ENCODE measurements at places on chromosomes 4 and X.

DNA sequence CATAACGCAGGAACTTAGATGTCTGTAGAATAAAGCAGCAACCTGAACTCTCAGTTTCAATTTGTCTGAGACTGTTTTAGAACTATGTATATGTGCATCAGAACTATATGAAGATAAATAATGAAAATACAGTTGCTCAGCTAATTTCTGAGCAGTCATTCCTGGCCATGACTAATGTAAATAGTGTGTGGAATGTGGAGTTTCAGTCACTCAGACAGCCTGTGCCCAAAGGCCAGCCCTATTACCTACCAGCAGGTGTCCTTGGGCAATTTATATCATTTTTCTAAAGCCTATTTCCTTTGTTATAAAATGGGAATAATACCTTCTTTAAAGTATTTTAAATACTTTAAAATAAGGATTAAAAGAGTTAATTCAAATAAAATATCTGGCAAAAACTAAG is 56.0 kb upstream of the RELL1 start:
- DNase-seq: no peak

DNA sequence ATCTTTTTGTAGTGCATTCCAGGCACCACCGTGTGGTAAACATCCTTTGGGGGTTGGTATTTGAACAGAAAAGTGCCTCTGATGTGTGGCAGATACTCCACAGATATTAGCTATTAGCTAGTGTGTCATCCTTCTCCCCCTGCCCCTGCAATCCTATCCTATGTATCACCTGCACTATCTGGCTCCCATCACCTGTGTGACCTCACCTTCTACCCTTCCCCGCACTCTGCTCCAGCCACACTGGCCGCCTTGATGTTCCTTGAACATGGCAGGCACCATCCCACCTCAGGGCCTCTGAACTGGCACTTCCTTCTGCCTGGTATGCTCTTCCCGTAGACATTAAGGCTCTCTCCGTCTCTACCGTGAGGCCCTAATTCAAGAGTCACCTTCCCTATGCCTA is 3.7 kb downstream of the ELK1 start:
- no peak for DNase-seq

GRCh38 chr4:165721815-165722214 is 151.2 kb upstream of the TLL1 start:
- no peak for DNase-seq

DNA sequence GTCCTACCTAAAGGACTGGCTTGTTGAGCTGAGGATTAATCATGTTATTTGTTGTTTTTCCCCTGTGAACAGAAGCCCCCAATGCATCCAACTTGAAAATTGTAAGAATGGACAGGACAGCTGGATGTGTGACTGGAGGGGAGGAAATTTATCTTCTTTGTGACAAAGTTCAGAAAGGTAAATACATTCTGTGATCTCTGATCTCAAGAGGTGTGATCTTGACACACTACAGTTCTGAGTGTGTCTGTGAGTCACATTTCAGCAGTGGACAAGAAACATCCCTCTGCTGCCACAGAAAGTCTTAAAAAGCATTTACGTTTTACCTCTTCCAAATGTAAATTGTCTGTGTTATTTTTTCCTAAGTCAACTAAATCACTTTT is 79.3 kb downstream of the NFKB1 start:
- no peak for DNase-seq

GRCh38 chr4:81509191-81509590 is 37.5 kb upstream of the RASGEF1B start:
- no peak for DNase-seq

- no peak for DNase-seq
Observed at GRCh38 chrX:71128166-71128833, 9.9 kb downstream of the MED12 start.

- DNase-seq: peak; percentile 41
Observed at GRCh38 chrX:100994352-100995281, 25.1 kb downstream of the ARL13A start.

DNA sequence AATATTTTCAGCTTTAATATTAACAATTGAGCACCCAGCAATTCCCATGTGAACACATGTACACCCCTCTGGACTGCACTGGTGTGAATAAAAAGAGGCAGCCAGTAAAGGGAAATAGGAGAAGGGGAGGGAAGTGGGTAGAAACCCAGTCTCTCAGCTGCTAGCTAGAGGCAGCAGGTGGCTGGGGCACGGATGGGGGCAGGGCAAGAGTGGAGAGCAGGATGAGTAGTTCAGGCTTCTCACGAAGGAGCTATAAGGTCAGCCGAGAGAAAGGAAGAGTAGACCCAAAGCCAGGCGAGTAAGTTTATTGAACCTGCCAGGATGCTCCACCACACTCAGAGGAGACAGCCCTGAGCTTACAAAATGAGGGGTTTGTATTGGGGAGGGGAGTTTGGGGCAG is 184.8 kb upstream of the MTMR8 start:
- DNase-seq: peak; percentile 69

- DNase-seq: no peak
Observed at GRCh38 chr4:106775636-106776035, 260.5 kb downstream of the DKK2 start.

DNA sequence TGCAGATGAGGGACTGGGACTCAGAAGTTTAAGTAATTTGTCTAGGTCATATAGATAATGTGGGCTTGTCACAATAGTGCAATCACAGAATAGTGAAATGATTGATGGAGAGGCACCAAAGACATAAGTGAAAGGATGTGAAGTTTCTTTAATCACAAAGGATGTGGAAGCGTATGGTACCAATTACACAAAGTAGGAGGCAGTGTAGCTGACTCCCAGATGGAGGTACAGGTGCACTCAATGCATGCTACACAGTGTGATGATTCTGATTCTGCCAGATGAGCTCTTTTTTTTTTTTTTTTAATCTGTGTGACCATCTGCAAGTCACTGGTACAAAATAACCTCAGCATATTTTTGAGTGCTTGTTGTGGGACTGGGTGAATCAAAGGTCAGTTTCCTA is 411.3 kb downstream of the SPRY1 start:
- DNase-seq: no peak

- DNase-seq: peak; percentile 90
Observed at GRCh38 chr4:95129821-95130311, 372.1 kb downstream of the BMPR1B start.

GRCh38 chr4:101921370-101921769 is 130.8 kb downstream of the BANK1 start:
- no peak for DNase-seq

GRCh38 chr4:174210952-174211490 is 72.4 kb downstream of the FBXO8 start:
- no peak for DNase-seq

GRCh38 chr4:26741491-26741871 is 119.2 kb upstream of the STIM2 start:
- no peak for DNase-seq

DNA sequence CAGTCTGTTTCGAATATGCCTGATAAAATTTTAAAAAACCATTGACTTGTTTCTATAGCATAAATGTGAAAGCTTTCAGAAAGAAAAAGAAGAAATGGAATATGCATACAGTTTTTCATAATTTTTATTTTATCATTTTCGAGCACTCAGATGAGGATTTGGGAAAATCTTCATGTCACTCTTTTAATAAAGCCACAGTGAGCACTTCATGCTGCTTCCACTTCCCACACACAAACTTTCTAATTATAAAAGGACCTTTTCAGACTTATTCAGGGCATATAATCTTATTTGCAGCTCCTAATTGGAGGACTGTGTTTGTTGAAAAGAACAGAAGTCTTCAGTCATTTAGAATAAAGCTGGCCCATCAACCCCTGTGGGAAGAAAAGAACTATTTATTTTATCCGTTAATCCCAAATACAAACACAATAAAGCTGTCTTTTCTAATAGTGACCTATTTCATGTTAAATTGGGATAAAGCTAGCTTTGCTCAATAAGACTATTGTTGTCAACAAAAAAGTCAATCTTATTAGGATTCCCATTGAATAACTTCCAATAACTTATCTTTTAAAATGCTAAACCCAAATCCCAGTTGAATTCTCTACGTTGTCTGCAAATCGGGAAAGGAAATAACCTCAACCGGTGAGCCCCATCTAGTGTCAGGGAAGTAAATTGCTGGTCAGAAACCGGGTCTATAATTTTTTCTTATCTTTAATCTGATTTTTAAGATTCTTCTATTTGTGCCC is 211.5 kb downstream of the PDGFRA start:
- peak; percentile 78 for DNase-seq

GRCh38 chrX:45186643-45187026 is 14.0 kb downstream of the DIPK2B start:
- DNase-seq: no peak

- no peak for DNase-seq
Observed at GRCh38 chr4:76199664-76200211, 13.9 kb downstream of the SCARB2 start.

DNA sequence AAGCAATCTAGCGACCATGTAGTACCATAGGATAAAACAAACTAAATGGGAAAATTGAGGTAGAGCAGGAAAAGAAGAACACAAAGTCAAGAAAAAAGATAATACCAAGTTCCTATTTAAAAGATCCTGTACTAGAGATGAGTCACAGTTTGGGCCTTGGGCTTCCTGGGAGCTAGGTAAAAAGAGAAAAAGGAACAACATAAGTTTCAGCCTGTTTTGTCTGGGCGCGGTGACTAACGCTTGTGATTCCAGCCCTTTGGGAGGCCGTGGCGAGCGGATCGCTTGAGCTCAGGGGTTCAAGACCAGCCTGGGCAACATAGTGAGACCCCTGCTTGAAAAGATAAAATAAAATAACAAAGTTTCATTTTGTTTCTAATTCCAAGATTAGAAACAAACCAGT is 14.0 kb upstream of the TMEM156 start:
- peak; percentile 47 for DNase-seq

DNA sequence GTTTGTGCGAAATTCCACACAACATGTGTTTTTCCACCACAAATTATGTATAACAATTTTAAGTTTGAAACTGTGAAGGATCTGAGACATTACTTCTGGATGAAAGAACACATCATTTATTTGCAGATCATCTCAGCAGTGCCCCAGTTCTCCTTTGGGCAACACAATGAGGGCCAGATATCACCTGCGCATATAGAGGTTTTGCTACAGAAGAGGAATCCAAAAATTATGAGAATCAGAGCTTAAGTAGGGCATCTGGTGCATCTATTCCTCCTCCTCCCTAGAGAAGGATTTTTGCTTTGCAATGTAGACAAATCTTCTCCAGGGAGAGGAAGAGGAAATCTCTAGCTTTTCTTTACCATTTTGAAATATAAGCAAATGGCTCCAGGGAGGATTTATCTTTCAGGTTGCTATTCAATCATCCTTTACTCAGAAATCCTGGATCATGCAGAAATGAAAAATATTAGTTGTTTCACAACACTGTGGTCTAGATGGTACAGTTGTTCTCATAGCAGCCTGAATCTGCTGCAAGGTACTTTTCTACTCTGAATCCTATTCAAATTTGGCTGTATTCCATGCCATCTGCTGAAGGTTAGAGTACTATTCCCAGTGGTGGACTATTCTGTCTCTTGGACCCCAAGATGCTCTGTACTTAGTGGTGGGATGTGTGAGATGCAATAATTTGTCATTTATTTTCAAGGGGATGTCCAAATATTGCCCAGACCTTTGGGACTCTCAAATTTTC is 132.1 kb downstream of the SNCA start:
- no peak for DNase-seq

DNA sequence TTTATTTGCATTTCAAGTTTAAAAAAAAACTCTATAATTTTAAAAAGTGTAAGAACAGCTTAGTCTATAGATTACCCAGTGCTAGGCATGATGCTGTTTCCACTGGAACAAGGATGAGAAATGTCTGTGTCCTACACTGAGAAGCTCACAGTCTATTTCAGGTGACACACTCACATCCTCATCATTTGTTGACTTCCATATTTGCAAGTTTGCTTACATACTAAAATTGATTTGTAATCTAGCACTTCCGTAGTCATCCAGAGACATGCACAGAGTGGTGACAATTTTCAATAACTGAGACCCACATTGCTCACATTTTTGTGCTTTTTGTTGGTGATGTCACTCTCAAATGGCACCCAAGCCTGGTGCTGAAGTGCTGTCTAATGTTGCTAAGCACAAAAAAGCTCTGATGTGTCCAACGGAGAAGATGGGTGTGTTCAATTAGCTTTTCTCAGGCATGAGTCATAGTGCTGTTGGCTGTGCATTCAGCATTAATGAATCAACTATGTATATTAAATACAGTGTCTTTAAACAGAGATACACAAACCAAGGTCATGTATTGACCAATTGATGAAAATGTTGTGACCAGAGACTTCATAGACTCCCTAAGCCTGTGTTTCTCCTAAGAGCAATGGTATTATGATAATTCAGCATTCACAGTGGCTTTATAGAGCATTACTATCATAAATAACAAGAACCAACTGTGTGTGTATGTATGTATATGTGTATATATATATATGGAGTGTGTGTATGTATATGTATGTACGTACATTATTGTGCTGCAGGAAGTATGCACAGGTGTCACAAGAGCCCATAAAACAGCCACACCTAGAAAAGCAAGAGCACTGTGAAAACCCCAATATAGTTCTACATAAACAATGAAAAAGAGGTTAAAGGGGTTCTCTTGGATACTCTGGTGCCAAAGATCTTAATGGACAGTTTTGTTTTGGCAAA is 31.2 kb upstream of the VCX3B start:
- DNase-seq: no peak

GRCh38 chrX:39921838-39922237 is 175.9 kb downstream of the BCOR start:
- no peak for DNase-seq

DNA sequence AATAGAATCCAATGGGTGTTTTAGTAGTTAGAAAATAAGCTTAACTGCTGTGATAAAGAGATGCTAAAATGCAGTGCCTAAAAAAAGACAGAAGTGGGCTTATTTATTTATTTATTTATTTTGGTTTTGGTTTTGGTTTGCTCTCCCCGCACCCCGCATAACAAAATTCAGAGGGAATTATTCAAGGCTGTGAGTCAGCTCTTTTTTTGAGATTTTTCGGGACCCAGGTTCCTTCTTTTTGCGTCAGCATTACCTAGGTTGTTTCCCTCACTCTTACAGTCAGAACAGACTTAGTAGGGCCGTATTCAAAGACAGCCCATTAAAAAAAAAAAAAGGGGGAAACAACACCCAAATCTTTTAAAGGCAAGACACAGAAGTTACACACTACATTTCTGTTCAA is 1495.5 kb upstream of the ADGRL3 start:
- peak; percentile 82 for DNase-seq

GRCh38 chrX:19595043-19595677 is 79.9 kb upstream of the MAP3K15 start:
- DNase-seq: no peak

GRCh38 chrX:38803243-38803587 is 2.0 kb downstream of the MID1IP1 start:
- no peak for DNase-seq

DNA sequence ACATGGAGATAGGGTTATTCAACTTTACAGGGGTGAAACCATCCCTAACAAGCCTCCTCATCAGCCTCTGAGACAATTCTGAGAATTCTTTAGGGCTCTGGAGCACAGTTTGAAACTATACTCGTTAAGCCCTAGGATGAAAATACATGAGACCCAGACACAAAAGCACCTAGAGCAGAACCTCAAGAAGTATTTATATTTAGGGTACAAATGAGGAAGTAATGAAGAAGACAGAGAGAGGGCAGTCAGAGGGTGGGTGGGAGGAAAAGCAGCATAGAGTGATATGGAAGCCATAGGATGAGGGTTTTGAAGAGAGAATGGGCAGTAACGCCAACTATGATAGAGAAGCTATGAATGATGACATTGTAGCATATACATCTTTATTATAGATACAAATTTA is 250.3 kb downstream of the DCLK2 start:
- peak; percentile 74 for DNase-seq

- no peak for DNase-seq
Observed at GRCh38 chr4:66372706-66373105, 702.4 kb upstream of the EPHA5 start.

GRCh38 chr4:77031544-77031943 is 44.2 kb downstream of the CCNI start:
- DNase-seq: no peak

GRCh38 chrX:21747558-21747957 is 10.4 kb downstream of the SMPX start:
- DNase-seq: no peak
